Adipocyte (in vitro differentiated cells): ENCODE measurements at places on chromosomes 7 and 10.

DNA sequence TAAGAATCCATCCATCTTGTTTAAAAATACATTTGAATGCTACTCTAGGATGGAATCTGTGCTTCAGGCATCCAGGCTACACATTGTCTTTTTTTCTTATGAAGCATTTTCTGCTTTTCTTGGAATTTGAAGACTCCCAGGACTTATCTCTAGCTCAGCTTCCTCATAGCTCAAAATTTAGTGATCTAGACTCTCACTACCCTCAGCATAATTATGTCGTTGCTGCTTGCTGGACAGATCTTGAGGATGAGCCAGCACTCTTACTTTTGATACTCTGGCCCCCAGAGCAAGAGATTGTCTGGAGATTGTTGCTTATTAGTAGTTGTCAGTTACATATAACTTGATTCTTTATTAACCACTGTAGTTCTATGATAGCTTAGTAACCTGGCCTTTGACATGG lies 83.3 kb upstream of the FGL2 start:
- no peak for DNase-seq

GRCh38 chr10:11189582-11190376 lies 172.1 kb downstream of the CELF2 start:
- no peak for DNase-seq

- no peak for DNase-seq
Observed at GRCh38 chr10:44244745-44245600, 139.9 kb downstream of the CXCL12 start.

DNA sequence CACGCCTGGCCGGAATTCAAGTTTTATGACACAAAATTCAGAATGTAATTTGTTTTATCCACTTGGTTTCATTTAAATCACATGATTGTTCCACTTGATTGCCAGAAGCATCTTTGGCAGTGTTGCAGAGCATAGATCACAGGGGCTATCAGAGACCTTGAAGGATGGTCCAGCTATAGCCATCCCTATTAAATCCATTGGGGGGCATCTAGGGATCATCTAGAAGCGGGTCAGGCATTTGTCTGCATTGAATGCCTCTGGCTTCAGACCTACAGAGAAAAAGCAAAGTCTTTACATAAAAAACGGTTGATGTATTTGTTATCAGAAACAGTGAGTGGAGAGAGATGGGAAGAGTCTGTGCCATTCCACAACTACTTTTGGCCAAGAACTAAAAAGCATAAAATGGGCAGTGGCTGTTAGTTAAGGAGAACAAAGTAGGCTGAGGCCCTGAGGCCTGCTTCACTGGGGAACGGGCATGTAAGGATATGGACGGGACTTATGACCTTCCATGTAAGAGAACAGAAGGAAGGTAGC lies 146.3 kb downstream of the NXPH1 start:
- DNase-seq = no peak

- DNase-seq = no peak
Observed at GRCh38 chr7:641269-641671, 85.2 kb upstream of the DNAAF5 start.

DNA sequence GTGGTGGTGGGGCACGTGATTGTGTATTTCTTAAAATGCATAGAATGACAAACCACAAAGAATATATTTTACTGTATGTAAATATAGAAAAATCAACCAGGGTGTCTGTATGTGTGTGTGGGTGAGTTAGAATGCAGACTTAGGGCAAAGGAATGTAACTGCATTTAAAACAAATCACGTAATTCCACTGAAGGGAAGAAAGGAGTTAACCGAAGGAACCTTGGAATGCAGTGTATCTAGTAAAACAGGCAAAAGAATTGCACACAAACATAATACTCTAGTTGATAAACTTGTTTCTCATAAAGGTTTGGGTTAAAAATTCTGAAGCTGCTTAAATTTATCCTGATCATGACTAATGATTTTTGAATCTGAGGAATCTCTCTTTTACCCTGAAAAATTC lies 134.9 kb downstream of the ADRA2A start:
- peak; percentile 7 for DNase-seq

DNA sequence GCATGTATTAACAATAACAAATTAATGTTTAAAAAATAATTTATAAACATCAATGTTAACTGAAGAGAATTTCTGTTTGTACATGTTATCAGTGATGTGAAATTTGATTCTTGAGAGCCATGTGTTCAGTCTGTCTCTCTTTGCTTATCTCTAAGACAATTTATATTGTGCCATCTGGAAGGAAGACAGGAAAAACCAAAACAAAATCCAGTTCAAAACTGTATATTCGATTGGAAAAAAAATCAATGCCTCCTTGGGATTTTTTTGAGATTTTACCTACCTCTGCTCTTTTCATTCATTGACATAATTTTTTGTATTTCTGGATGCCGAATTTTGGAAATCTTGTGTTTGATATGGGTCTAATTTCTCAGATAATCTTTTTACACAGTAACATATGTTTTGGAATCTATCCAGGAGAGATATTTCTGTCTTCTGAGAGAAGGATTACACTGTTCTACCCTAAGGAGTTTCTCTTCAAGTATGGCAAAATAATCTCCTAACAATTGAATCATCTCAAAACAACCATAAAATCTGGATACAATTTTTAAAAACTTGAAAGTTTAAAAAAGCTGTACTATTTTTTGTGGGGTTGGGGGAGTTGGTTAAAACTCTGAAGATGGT lies 311.9 kb upstream of the GNAI1 start:
- peak; percentile 16 for DNase-seq

- DNase-seq = no peak
Observed at GRCh38 chr10:129958148-129958628, 5.9 kb downstream of the EBF3 start.

DNA sequence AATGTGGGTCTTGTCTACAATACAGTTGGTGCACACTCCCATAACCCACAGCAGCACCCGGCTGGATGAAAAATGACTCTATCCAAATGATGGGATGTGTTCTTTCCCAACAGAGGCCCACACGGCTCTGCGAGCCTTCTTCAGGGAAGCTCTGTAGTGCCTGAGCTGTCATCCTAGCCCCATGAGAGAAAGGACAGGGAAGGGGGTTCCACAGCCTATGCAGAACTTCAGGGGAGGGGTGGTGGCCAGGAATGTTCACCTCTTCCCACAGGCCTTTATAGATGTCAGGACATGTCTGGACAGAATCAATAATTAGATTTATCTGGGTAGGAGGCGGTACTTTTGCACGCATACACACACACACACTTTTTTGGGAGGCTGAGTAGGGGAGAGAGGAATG lies 109.0 kb downstream of the JCAD start:
- peak; percentile 11 for DNase-seq

DNA sequence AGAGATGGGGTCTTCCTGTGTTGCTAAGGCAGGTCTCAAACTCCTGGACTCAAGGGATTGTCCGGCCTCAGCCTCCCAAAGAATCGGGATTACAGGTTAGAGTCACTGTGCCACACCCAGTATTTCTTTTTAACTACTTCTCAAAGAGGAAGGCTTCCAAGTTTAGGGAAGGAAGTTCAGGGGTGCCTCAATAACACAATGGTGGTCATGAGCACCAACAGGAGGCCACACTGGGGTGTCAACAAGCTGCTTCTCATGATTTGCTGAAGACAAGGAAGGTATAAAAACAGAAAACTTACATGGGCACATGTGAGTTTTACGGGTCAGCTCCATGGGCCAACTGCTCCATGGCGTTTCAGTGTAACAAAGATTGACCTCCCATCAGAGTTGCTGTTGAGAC lies 160.5 kb downstream of the TNS3 start:
- no peak for DNase-seq

GRCh38 chr7:2011266-2012043 lies 221.3 kb downstream of the MAD1L1 start:
- DNase-seq = no peak

DNA sequence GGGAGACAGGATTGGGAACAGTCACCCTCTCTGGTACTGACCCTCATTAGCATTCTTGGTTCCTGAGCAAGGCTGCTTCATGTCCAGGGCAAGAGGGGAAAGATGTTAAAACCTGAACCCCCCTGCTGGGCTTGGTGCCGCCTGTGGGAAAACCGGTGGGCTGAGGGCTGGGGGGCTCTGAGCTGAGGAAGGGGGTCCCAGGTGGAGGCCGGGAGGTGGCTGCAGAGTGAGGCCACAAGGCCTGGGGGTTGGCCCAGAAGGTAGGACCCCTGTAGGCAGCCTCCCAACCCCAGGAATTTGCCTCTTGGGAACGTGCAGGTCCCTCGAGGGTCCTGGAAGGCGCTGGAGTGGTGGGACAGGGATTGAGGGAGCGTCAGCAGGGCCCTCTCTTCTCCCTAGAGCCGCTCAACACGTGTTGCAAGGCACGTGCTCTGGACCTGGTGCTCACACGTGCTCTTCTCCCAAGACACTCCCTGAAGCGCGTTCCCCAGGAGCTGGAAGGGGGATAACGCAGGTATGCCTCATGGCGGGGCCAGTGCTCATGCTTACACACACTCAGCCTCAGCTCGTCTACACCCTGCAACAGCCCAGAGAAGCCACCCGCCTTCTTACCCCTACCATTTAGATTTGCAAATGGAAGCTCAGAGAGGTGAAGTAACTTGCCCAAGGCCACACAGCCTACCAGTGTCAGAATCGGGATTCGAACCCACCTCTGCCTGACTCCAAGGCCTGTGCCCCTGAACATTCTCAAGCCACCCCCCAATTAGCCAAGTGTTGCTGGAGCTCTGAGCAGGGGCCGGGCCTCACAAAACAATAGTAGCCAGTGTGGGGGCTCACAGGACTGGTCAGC lies 64.4 kb downstream of the LHPP start:
- DNase-seq = no peak

- DNase-seq = no peak
Observed at GRCh38 chr10:97571622-97572021, 957 bp upstream of the ANKRD2 start.

DNA sequence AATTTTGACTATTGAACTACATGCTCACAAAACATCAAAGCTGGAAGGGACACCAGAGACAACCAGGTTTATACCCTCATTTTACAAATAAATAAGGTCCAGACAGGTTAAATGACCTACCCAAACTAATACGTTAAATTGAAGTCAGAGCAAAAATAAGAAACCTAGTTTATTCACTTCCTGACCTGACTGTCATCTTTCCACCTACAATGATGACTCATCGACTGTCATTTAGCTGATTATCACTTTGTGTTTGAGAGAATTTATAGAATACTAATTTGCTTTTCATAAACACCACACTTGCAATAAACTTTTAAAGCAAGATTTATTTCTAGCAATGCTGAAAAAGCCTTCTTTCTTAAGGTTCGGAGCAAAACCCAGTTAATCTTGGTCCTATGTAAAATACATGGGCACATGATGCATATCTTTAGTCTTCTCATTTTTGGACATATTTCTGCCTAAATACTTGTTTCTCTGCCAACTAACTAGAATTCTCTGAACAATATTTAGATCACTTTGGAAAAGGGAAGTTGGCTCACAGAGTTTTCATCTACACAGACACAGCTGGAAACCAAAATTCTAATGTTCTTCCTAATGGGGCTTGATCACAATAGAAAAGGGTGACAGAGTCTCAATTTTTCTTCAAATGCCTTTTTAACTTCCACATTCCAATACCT lies 16.7 kb upstream of the LRRN3 start:
- DNase-seq = peak; percentile 40

GRCh38 chr10:79286318-79286951 lies 60.8 kb upstream of the PPIF start:
- DNase-seq = no peak

GRCh38 chr10:67794256-67794655 lies 43.7 kb downstream of the DNAJC12 start:
- DNase-seq = no peak

GRCh38 chr10:689121-689451 lies 382 bp downstream of the DIP2C start:
- DNase-seq = no peak

DNA sequence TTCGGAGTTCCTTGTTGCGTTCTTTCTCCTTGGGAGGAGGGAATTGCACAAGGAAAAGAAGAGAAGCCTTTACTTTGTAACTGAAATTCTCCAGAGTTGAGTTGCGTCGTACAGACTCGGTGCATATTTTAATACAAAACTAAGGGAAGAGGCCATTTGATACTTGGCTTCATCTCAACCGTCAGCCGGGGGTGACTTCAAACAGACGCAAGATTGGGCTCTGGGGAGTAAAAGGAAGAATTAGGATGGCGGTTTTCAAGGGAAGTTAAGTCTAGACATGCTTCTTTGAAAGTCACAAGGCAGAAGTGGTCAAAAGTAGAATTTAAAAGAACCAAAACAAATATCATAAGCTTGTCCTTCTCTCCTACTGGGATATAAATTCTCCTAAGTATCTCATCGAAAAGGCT lies 1.6 kb downstream of the PRR15 start:
- DNase-seq = peak; percentile 67
